Stimulated activated CD8-positive, alpha-beta memory T cell treated with anti-CD3 and anti-CD28 coated beads, Interleukin-15, amount 100 ng/mL, for 1 hour (primary cell): ENCODE measurements at places on chromosomes 7 and 10.

DNA sequence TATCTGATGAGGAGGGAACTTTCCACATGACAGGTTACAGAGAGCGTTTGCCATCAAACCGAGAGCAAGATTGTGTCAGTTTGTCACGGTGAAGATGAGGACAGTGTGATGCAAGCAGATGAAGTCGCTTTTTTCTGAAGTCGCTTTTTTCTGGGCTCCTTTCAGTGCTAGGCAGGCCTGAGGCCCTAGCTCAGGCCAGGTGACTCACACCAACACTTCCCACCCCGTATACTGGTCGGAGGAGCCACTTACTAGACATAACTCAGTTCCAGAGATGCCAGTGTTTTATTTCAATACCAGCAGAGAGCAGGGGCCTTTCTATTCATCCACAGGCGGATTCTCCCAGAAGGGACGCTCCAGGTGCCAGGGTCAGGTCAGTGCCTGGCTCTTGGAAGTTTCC lies 58.9 kb downstream of the SFMBT2 start:
- DNase-seq: no peak

DNA sequence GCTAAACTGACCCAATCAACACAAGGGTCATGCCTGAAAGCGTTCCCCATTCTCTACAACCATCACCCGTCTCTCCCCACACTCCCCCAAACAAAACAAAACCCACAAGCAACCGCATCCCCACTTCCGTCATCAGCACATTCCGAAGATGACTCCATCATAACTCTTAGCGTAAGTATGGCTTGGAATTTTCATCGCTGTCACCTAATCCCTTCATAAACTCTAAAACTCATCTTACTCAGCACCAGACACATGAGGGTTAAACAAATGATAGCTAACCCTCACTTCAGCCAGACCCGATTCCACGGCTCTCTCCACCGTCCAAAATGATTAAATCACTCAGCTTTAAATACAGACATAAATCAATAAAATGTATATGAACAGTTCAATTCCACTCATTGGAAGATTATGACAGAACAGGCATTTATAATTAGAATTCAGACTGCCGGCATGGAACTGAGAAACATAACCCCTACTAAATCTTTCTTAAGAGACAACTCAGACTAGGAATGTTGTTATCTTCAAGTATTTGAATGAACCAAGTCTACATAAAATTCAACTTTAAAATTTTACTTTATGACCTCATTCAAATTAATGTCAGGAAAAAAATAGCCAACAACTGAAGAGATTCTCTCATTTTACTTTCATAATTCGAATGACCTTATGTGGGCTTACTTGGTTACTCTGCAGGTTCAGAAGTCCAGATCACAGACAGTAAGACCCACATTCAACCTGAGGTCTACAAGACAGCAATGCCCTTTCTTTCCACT lies 215.9 kb downstream of the PARD3 start:
- no peak for DNase-seq

GRCh38 chr7:39086638-39087360 lies 109.1 kb downstream of the POU6F2 start:
- no peak for DNase-seq

DNA sequence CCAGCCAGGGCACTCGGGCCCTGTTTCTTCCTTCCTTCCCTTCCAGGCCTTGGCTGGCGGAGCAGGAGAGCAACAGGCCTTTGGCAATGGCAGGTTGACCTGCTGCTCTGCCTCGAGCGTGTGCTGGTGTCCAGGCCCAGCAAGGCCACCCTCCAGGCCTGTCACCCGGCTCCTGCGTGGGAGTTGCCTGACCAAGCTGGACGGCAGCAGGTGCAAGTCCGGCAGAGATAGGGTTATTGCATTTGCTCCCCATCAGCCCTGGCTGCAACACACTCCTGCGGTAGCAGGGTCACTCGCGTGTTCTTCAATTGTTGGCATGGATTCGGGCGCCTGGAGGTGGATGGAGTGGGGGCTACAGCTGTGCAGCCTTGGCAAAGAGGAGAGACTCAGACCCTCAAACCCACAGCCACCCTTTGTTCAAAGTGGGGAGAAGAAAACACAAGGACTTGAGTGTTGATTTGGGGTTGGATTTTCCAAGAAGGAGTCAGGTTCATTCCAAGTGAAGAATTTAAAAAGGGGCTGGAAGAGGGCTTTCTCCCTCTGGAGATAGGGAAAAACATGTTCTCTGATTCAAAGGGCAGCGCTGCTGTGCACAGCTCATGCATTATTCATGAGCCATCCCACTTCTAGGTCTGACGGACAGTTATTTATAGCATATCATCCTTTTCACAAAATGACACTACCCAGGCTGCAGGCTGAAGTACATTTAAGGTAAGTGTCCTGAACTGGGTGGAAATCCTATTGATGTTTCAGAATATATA lies 64.2 kb upstream of the PITRM1 start:
- DNase-seq: no peak

DNA sequence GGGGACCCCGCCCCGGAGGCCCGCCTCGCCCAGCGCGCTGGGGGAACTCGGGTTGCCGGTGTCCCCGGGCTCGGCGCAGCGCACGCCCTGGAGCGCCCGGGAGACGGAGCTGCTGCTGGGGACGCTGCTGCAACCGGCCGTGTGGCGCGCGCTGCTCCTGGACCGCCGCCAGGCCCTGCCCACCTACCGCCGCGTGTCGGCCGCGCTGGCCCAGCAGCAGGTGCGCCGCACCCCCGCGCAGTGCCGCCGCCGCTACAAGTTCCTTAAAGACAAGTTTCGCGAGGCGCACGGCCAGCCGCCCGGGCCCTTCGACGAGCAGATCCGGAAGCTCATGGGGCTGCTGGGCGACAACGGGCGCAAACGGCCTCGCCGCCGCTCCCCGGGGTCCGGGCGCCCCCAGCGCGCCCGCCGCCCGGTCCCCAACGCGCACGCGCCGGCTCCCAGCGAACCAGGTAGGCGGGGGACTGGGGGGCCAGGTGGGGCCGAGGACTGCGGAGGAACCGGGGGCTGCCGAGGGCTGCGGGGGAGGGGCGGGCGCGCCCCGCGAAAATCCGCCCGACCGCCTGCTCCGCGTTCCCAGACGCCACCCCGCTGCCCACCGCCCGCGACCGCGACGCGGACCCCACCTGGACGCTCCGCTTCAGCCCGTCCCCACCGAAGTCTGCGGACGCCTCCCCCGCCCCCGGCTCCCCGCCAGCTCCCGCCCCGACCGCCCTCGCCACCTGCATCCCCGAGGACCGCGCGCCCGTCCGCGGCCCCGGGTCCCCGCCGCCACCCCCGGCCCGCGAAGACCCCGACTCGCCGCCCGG lies 574 bp downstream of the UTF1 start:
- DNase-seq: no peak

GRCh38 chr10:72466018-72466417 lies 111.3 kb upstream of the DNAJB12 start:
- DNase-seq: no peak
